ENCODE measurements at places on chromosomes 11 and 22.

- DNase-seq = peak; percentile 9
Measured at GRCh38 chr11:104736502-104736901, 161.8 kb downstream of the CASP12 start.

- no peak for DNase-seq
Measured at GRCh38 chr11:71282581-71283351, 30.4 kb upstream of the SHANK2 start.

DNA sequence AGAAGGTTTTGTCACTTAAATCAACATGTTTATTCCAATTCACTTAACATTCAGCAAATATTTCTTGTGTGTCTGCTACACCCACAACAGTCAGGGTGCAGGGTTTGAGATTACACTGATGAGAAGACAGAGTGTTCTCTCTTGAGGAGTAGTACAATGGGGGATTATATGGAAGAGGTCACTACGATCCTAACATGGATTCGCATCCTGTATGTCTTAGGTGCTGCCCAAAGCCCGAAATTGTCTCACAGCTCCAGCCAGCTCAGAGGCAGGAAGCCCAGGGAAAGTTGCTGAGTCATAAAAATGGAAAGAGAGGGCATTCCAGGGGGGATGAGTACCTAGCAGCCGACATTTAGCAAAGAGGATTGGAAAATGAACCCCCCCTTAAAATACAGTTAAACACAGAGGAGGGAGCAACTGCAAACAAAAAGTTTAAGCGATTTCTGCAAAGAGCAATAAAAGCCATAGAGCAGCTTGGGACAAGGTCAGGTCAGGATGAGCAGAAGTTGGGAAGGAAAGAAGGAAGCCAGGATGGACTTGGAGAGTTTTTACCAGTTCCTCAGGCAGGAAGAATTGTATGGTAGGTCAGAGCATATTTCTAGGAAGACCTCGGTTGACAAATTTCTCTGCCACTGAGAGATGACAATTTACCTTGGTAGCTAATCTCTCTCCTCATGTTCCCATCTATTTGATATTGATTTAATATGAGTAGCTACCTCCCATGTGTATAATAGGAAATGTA, 49.5 kb downstream of the IGLL5 start:
- no peak for DNase-seq

GRCh38 chr22:44648821-44649565, 53.0 kb upstream of the PRR5 start:
- no peak for DNase-seq

DNA sequence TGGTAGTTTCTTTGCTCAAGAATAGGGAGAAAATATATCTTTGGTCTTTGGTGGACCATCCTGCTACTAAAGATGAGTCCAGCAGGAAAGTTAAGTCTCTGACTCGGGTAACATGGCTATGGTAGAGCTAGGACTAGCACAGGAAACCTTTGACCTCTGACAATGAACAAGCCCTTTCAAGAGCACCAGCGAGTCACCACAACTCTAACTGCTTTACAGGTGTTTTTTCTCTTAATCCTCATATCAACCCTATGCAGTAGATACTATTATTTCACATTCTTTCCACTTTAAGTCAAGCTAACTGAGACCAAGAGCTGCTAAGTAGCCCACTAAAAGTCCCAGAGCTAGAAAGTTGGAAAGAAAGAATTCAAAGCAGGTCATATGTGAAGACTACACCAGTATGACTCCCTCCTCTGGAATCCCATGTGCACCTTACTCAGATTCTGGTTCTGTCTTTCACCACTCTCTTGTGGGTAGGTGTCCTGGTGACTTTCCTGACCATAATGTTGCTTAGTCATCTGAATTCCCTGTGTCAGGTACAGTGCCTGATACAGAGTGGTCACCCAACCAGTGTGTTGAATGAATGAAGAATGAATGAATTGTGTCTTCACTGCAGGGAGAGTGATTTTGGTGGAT, 53.8 kb upstream of the ME3 start:
- DNase-seq = no peak

- no peak for DNase-seq
Measured at GRCh38 chr11:88454881-88455280, 117.3 kb upstream of the CTSC start.

DNA sequence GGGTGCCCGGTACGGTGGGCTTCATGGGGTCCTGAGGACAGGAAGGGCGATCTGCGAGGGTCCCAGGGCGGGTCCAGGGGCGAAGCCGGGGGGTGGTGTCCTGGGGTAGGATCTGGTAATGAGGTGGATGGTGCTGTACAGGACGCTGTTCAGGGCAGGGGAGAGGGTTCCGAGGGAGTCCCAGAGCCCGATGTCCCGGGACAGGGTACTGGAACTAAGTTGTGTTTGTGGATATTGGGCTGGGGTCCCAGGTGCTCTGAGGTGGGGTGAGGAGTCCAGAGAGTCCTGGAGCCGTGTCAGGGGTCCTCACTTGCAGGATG, 426 bp downstream of the LZTR1 start:
- no peak for DNase-seq

GRCh38 chr22:38735465-38736256, 20.1 kb downstream of the SUN2 start:
- DNase-seq = no peak

GRCh38 chr11:116793772-116794097, 2.1 kb upstream of the APOA5 start:
- no peak for DNase-seq

GRCh38 chr11:46321757-46322156, 25.5 kb upstream of the DGKZ start:
- DNase-seq = no peak

DNA sequence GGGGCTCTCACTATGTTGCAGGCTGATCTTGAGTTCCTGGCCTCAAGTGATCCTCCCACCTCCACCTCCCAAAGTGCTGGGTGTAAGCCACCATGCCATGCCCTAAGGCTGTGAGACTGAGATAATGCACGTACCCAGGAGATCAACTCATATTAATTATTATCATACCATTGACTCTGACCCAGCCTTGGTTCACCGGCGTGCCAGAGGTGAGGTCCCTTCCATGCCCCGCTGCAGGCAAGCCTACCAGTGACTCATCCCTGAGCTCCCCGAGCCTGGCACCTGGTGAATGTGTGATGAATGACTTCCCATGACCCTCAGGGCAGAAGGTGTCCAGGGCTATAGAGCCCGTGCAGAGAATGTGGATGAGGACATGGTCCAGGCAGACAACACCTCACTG, 12.1 kb downstream of the GAL3ST1 start:
- no peak for DNase-seq

DNA sequence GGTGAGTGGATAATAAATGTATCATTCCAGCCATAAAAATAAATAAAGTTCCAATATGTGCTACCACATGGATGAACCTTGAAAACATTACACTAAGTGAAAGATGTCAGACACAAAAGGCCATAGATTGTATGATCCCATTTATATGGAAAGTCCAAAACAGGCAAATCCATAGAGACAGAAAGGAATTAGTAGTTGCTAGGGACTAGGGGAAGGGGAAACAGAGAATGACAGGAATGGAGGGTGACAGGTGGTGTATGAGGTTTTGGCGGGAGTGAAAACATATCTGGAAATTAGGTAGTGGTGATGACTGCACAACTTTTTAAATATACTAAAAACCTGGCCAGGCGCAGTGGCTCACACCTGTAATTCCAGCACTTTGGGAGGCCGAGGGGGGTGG, 15.2 kb upstream of the CARD10 start:
- no peak for DNase-seq

- DNase-seq = no peak
Measured at GRCh38 chr11:71307811-71308645, 55.7 kb upstream of the SHANK2 start.

DNA sequence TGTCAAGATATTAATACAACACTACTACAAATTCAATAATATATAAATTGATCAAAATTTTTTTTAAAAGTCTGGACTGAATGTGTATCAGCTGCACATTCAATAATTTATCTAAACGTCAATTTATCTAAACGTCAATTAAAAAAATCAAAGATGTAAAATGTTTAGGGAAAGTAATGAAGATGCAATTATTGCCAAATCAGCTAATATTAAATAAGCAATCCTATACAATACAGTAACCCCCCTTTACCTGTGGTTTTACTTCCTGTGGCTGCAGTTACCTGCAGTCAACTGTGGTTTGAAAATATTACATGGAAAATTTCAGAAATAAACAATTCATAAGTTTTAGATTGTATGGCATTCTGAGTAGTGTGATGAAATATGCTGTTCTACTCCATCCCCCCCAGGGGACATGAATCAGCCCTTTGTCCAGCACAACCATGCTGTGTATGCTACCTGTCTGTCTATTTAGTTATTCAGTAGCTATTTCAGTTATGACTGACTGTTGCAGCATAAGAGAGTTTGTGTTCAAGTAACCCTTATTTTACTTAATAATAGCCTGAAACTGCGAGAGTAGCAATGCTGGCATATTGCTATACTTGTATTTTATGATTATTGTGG, 72.2 kb downstream of the CWF19L2 start:
- no peak for DNase-seq

DNA sequence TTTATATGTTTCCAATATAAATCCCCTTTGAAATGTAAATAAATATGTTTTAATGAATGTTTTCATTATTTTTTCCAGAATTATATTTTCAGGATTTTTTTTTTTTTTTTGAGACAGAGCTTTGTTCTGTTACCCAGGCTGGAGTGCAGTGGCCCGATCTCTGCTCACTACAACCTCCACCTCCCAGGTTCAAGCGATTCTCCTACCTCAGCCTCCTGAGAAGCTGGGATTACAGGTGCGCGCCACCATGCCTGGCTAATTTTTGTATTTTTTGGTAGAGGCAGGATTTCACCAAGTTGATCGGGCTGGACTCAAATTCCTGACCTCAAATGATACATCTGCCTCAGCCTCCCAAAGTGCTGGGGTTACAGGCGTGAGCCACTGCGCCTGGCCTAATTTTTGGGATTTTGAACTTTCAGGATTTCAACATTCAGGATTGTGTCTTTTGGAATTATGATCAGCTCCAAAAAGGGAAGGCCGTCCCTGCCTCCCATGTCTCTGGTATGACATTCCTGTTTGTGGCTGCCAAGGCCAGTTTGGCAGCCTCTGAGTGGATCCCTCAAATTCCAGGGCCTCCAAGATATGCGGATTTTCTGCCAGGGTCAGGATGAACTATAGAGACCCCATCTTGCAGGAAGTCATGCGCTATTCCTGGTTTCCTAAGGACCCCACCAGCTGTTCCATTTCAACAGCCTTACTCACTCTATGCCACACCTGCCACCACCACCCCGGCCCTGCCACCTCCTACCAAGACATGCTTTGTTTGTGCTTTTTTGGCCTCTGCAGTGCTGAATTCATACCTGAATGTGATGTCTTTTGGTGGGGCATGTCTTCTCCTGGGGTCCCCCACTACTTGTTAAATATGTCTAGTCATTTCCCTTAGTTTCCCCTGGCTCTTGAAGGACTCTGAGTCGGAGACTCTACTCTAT, 21.9 kb upstream of the TMPRSS4 start:
- DNase-seq = no peak

DNA sequence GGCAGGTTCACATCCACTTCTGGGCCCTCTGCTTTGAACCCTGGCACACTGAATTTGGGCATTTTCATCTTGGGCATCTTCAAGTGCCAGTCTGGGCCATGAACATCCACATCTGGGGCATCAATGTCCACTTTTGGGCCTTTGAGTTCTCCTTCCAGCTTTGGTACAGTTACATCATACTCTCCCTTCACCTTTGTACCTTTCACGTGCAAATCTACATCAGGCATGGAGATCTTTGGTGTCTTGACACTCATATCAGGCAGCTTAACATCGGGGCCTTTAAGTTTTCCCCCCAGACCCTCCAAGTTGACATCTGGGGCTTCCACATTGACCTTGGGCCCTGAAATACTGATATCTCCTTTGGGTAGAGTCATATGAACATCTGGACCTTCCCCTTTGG, 14.5 kb downstream of the AHNAK start:
- no peak for DNase-seq

DNA sequence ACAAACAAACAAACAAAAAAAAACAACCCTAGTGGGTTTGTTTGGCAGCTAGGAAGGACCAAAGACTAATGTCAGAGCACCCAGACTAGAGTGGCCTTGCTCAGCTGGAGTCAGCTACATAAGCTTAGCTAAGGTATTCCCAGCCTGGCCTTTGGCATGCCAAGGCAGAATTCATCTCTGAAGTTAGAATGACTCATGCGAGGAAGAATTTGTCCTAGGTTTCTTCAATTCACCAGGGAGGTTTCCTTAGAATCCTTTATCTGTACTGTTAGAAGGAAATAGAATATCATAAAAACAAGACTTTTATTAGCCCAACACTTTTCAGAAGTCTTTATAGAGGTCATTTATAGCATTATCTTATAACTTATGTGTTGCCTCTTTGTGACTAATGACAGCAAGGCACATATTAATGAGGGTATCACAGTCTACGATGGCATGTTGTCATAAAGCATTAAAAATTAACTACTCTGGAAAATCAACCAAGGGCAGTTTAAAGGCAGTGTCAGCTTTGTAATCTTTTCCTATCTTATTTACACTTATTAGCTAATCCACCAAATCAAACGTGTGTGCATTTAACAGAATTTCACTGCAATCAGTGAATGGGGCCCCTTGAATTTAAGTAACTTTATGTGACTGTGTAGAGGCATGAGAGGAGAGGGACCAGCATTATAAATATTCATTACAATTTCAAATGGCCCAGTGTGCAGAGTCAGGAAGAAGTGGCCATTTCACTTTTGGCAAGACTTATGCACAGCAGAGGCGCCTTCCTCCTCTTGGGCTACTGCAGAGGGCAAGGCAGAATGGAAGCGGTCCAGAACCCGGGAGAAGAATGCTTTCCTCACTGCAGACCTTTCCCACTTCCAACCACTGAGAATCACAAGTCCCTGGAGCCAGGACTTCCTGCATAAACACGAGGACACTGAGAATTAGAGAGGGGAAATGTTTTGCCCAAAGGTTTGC, 36.3 kb downstream of the SLC5A1 start:
- DNase-seq = no peak

DNA sequence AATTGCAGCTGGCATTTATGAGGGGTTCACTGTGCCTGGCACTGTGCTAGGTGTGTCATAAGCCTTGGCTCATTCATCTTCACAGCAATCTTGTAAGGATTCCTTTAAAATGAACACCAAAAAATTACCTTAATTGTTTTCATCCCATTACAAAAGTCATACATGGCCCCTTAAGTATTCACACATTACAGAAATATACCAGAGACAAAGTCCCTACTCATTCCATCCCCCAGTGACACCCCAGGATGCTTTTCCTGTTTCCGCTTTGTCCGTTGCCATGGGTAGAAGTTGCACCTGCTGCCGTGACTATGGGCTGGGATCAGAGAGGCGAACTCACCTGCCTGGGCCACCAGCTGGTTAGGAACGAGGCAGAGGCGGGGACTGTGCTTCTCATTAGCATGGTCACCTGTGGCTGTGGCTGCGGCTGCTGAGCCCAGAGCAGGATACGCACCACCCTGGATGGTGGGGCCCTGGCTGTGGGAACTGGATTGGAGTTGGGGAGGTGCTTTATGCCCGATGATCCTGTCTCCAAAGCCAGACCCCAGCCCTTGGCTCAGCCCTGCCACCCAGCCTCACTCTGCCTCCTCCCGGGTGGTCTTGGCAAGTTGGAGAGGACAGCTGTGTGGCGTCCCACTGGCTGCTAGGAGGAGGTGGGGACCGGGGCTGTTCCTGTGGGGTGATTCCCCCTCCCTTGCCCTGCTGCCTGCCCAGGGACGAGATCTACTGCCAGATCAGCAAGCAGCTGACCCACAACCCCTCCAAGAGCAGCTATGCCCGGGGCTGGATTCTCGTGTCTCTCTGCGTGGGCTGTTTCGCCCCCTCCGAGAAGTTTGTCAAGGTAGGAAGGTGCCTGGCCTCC, 60.8 kb downstream of the MYO7A start:
- no peak for DNase-seq

- no peak for DNase-seq
Measured at GRCh38 chr11:93952082-93952780, 68.9 kb upstream of the HEPHL1 start.

- DNase-seq = no peak
Measured at GRCh38 chr11:86497836-86498235, 123.1 kb downstream of the CCDC81 start.

All from bone marrow (tissue), 2 donors.